ENCODE measurements at places on chromosomes 2 and 18.

DNA sequence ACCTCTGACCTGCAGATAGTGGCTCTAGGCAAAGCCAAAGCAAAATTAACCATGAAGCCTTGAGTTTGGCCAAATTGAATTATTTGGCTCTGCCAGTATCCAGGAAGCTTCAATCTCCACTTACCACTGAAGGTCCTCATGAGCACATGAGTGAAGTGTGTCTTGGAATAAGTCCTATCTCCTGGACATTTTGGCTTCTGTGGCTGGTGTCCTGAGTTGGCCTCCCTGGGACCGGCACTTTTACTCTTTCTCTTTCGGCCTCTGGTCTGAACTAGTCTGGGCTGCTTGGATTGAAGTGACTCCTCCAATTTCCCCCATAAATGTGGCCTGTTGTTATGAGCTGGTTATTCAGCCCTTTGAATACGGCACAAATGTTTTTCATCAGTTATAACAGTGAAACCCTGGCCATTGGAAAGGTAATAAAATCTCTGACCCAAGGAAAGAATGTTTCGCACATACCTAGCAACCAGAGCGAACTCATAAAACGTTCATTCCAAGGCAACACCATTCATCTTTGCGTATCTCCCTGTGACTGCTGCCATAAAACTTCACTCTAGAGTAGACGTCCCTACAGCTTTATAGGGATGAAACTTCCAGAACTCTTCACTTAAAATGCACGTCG lies 216.4 kb downstream of the LPIN1 start:
- no peak for DNase-seq

GRCh38 chr2:162067596-162067995 lies 6.4 kb downstream of the DPP4 start:
- no peak for DNase-seq

DNA sequence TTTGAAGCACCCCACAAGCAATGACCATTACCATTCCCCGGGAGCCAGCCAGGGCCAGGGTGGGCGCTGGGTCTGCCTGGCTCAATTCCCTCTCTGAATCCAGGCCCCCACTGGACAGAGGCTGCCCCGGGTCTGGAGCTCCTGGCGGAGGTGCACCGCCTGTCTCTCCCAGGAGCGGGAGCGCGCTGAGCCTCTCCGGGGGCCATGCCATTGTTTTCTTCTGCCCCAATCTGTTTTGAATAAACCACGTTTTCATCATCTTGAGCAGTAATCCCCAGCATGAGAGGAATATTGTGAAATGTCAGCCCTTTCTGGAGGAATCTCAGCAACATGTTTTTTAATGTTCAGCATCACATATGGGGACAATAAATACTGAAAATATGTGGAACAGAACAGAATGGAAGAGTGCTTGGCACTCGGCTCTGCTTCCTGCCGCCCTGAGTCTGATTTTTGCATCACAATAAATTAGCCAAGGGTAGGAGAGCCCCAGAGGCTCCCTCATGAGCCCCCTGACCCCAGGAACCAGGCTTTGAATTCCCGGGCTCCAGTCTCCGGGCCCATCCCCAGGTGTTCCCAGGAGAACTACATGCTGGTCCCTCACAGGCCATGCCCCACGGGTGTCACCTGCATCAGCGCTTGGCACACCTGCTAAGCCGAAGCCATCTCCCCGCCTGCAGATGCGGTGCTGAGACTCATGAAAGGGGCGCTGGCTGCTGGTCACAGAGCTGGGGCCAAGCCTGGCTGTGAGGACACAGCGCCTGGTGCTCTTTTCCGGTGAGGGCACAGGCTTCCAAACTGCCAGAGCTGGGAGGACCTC lies 88.8 kb downstream of the INHBB start:
- DNase-seq = no peak

DNA sequence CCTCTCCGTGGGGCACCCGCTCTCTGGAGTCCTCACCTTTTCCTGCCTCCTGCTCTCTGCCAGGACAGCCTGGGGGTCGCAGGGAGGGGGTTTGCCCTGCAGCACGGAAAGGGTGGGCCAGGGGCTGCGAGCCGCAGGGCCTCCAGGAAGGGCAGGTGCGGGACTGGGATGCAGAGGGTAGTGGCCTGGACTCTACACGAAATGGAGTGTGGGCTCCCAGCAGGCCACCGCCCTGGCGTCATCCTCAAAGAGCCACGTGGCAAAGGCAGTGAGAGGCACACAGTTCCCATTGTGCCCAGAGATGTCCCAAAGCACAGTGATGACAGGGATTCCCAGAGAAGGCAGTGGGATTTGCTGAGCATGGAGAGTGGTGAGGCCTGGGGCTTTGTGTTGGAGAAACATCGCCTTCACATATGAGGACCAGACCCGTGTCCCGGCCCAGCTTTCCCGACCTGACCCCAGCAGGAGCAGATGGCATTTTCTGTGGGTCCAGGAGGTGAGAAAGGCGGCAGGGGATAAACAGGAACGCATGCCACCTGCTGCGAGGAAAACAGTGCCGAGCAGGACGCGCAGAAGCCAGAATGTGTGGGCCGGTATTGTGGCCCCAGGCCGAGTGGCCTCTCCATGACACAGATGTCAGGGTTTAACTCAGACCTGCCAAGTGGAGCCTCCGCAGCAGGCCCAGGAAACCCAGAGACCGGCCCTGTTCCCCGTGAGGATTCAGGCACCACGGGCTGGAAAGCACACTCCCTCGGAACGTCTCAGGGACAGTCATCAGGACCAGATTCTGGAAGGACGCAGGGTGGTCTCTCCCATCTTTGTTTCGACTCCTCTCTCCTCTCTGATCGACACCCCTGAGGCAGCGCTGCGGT lies 855.5 kb upstream of the SALL3 start:
- DNase-seq = no peak

DNA sequence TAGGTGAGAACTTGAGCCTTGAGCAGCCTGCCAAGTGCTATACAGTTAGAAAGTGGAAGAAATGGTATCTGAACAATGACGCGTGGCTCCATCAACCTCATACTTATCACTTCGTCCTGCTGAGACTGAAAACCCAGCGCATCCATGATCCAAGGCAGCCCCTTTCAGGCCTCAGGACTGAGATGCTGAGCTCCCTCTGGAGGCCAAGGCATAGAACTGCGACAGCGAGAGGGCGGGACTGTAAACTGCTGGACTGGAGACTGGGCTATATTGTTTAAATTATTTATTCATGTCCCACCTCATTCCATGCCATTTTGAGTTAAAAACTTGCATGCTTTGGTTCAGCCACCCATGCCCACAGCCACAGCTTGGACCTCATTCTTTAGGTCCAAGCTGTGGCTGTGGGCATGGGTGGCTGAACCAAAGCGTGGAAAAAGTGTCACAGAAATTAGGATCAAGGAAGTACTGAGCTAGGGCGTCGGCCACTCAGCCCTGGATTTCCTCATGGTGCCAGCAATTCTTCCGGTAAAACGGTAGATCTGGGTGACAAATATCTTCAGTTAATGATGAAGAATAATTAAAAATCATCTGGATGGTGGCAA lies 195.5 kb downstream of the L3MBTL4 start:
- no peak for DNase-seq
